ENCODE measurements at places on chromosomes 4 and X.

DNA sequence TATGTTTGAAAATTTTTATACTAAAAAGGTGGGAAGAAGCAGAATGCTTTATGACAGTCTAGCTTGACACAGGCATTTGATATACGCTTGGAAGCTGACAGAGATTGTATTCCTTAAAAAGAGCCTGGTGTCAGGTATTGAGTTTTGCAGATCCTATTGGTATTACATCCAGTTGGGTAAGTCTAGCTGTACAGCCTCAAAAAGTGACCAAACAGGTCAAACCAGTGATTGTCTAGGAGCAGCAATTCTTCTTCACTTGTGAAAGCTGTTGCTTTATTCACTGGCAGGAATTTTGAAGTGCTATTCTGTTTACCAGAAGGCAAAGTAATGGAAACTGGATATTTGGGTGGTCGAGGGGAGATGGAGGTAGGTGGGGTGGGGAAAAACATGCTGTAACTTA is 77.5 kb downstream of the UCHL1 start:
- no peak for DNase-seq

- DNase-seq = no peak
Observed at GRCh38 chr4:159652871-159653270, 550.0 kb downstream of the RAPGEF2 start.

DNA sequence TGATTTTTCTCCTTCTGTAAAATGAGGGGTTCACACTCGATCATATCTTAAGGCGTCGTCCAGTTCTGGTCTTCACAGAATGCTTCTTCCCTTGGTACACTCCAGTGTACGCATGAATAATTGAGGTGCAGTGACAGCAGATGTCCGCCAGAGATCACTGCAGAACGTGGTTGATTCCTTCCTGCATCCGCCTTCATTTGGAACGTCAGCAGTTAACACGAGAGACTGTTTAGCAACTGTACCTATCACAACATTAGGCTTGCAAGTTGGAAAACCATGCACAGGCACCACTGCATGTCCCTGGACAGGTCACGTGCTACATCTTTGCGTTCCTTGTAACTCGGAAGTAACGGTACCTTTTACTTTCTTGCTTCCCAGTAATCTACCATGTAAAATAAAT is 66.0 kb upstream of the GEMIN8 start:
- DNase-seq = no peak

GRCh38 chrX:149650162-149650561 is 18.6 kb upstream of the TMEM185A start:
- DNase-seq = no peak

DNA sequence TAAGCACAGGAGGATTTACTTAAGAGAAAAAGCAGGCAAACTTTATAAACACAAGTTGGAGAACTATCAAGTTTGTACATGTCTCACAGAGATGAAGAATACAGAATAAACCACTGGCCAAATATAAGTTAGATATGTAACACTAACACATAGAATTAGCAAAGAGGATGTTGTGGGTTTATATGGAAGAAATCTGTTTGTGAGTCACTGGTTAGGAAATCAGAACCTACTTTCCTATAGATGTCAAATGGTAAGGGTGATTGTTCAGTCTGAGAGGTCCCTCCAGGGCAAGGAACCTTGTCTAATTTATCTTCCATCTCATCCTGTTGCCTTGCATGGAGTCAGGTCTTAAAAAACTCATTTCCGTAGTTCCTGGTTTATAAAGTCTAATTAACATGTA is 14.8 kb upstream of the ART3 start:
- no peak for DNase-seq

DNA sequence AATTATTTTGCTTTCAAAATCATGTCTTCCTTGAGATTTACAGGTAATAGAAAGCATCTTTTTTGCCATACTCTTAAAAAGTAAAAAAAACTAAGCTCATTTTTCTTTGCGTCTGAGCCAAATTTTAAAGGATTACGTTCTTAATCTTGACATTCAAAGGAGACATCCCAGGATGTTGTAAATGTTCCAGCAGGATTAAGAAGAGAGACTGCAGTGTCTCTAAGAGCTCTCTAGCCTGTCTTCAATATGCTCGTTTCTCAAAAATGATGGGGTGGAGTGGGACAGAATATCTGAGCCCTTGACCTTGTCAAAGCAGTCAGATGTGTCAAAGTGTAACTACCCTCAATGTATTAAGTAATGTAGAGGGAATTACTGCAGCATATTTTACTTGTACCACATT is 363.3 kb downstream of the PCDH7 start:
- DNase-seq = no peak

DNA sequence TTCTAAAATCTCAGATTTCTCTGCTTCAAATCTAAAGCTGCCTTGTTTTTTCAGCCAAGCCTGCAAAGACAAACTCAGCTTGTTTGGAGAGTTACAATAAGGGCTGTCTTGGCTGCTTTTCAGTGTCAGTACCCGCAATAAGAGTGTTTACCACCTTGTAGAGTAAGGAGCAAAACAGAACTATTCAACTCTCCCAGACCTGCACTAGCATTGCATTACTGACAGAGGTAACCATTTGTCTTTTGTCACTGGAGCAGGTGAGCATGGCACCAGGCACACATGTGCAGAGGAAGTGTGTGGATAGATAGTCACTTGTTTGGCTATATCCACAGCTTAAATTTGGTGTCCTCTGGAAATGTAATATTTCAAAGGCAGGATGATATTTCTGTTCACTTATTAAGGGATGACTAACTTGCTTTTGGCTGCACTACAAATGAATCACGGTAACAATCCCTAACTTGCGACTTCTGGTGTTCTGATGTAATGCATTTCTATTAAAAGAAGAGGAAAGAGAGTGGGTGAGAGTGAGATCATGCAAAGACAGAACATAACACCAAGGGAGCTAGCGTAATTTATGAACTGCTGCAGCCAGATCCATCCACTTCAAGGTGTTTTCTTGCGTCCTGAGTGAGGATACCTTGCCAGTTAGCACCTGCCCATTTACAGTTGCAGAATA is 38.6 kb downstream of the PTCHD1 start:
- no peak for DNase-seq

DNA sequence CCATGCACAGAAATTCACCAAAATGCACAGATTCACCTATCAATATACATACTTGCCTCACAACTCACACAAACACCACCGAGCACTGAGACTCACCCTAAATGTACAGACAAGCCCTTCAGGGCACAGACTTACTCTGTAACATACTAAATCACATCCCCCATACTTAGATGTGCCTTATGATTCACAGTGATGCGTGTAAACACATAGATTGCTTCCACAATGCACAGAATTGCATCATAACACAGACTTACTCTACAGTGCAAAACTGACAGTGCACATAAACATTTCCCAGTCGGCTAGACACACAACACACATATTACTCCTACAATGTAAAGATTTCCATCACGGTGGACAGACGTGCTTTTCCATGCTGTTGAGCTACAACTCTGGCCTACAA is 6.2 kb downstream of the LINC00632 start:
- no peak for DNase-seq

- DNase-seq = no peak
Observed at GRCh38 chr4:184988611-184989010, 29.7 kb upstream of the HELT start.

DNA sequence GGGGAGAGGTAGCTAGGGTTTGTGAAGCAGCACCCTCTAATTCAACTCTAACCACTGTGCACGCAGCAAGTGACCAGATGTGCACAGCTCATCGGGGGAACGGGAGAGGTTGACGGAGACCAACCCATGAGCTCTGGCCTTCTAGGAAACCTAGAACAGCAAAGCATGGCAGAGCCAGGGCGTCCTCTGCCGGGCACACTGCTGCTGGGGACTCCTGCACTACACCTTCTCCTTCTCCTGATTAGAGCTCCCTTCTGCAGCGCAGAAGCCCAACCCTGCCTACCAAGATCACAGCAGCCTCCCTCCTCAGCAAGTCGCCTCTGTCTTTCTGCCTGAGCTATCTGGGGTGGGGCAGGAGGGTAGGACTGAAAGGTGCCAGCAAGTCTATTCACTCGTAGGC is 252.3 kb upstream of the PSAPL1 start:
- DNase-seq = no peak

GRCh38 chr4:186204103-186204559 is 12.8 kb downstream of the CYP4V2 start:
- no peak for DNase-seq

DNA sequence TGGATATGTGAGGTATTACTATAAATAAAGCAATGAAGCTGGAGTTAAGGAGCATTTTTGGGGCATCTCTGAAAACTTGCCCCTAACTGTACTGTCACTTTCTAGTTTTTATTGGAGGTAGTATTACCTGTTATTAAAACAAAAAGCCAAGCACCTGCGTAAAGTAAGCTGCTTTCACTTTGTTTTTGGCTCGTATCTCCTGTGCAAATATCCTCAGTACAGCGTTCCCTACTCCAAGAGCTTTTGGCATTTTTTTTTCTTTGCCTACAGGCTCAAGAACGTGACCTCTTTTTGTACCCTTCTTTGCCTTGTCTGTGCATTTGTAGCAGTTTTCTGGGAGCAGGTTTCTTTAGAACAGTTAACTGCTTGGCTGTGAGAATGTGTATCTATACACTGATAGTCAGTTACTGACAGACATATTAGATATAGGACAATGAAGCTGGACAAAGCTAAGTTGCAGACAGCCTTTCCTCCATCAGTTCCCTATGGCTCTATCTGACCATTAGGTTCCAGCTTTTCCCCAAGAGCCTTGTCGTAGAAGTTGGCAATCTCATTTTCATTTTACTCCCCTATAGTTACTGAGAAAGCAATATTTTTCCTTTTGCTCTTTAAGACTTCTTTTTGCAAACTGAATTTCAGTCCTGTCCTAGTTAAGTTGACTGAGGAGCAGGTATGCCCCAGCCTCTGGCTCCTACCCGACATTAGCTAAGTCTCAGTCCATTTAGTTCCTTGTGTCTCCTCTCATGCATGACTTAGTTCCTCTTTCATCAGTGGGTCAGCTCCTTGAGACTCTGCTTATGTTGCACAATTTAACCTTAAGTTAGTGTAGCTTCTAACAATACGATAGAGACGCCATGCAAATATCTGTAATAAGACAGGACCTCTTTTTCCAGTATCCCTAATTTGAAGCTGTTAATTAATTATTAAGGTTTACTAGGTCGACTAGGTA is 71.5 kb upstream of the HPRT1 start:
- no peak for DNase-seq

GRCh38 chrX:19543951-19544381 is 28.7 kb upstream of the MAP3K15 start:
- no peak for DNase-seq

DNA sequence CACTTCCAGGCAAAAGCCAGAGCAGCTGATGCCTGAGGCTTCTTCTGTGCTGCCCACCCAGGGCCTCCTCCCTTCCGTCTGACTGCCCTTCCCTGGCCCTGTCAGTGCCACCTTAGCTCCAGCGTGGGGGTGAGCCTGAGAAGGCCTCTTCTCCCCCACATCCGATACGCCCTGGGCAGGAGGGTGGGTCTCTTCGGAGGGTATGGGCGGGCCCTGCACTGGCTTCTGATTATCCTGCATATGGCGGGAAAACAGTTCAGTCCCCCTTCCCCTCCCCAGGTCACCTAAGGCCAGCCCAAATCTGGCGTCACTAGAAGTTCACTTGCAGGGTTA is 256.7 kb downstream of the FBXW7 start:
- DNase-seq = no peak

GRCh38 chr4:8270912-8271815 is 1.6 kb downstream of the HTRA3 start:
- no peak for DNase-seq

- DNase-seq = no peak
Observed at GRCh38 chr4:86243750-86244149, 116.1 kb downstream of the MAPK10 start.

DNA sequence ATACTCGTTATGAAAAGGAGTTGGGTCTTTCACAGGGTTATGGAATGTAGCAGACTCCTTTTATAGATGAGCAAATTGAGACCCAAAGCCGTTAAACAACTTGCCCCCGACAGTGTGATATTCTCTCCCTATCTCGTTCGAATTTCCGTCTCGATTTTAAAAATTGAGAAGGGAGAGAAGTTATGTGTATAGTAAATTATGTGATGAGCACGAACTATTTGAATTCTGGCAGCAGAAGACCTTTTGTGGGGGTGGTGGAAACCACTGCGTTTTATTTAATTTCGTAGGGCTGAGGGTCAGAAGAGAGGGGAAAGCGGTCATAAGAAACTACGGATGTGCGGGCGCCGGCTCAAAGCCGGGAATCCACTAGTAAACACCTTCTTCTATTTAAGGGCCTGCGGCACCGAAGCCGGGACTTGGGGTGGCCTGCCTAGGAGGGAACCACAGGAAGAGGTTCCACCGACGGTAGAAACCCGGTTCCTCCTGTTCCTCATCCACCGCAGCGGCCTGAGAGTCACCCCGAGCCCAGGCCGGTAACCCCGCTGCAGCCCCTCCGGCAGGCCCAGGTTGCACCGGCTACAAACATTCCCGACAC is 1.5 kb upstream of the DDX3X start:
- no peak for DNase-seq

- DNase-seq = no peak
Observed at GRCh38 chr4:151553874-151554273, 144.9 kb downstream of the FHIP1A start.

GRCh38 chr4:128220286-128221235 is 67.1 kb downstream of the PGRMC2 start:
- no peak for DNase-seq

DNA sequence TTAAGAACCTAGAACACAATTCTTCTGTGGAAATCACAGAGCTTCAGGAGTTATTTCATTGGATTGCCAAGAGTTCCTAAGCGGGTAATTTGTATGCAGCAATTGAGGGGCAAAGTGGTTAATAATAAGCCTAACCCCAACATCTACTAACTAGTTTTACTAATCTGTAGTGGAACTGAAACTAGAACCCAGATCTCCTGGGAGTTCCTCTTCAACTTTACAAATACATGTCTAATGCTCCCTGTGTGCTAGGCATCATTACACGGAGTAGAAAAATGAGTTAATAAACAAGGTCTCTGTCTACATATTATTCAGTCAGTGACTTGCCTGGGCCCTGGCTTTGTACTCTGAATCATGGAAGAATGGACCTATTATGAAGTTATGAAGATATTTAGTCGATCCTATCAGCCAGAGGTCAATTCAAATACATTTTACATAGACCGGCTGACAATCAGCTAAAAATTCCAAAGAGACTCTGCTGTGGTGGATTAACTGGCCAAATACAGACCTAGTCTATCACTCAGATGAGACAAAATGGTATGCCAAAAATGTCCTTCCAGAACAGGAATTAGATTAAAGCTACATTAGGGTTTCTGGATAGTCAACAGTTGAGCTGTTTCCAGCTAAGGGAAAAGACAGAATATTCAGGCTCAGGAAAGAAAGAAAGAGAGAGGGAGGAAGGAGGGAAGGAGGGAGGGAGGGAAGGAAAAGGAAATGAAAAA is 326.0 kb downstream of the FBXW7 start:
- DNase-seq = no peak

- DNase-seq = no peak
Observed at GRCh38 chr4:109914322-109914721, 1.6 kb downstream of the EGF start.

DNA sequence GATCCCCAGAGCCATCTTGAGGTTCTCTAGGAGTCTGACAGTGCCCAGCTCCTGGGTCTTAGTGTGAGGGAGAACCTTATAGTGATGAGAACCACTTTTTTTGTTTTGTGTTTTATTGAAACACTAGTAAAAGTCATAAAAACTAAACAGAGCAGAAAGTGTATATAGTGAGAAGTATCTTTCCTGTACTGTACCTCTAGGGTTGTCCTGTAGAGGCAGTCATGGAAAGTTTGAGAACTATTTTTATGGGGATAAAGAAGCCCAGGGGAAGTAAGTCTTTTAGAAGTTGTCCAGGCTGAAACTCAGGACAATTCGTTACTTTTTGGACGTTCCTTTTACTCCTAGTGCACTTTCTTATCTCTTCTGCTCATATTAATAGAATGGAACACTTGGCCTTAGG is 40.9 kb downstream of the ADH5 start:
- DNase-seq = no peak

- DNase-seq = no peak
Observed at GRCh38 chr4:67550451-67550850, 5.1 kb upstream of the CENPC start.

Measured in stimulated activated CD8-positive, alpha-beta memory T cell treated with anti-CD3 and anti-CD28 coated beads, Interleukin-4, amount 100 ng/mL, for 4 hours (primary cell).